Stimulated activated CD4-positive, alpha-beta T cell treated with anti-CD3 and anti-CD28 coated beads, Interleukin-15, amount 100 ng/mL, for 1 hour (primary cell): ENCODE measurements at places on chromosomes 5 and 9.

DNA sequence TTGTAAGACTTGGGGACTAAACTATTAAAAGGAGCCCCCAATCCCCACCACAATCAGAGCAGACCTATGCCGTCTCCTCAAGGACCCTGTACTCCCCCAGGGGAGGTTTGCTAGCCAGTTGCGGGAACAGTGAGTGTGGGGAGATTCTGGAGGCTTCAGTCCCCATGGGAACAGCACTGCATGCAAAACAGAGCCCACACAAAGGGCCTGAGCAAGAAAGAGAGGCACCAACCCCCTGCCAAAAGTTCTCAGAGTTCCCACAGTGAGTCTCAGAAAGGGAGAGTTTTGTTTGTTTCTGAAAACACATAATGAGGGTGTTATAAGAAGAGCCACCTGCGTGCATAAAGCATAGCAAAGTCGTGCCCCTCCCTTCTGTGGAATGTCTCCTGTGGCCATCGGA, 56.6 kb downstream of the CFAP90 start:
- no peak for DNase-seq

DNA sequence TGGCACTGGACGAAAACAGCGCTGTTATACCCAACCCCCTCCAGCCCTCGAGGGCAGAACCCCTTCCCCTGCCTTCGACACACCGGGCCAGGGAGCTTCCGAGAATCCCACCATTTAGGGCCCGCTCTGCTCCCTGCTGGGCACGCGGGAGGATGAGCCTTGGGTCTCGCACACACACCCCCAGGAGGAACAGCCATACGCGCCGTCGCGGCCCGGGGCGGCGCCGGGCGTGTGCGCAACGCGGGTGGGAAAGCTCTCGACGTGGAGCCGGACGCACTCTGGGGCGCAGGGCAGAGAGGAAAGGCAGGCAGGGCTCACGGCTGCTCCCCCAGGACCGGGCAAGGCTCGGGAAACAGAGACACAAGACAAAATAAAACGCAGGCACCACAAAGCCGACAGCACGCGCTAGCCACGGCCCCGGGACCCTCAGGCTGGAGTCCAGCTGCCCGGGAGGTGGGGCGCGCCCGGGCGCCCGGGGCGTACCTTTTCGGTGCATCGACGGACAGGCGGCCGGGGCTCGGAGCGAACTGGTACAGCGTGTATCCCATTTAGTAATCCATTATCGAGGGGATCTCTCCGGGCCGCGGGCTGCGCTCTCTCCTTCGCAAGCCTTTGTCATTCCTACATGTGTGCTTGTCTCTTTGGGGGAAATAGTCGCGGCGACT, 789 bp downstream of the SEMA6A start:
- no peak for DNase-seq

DNA sequence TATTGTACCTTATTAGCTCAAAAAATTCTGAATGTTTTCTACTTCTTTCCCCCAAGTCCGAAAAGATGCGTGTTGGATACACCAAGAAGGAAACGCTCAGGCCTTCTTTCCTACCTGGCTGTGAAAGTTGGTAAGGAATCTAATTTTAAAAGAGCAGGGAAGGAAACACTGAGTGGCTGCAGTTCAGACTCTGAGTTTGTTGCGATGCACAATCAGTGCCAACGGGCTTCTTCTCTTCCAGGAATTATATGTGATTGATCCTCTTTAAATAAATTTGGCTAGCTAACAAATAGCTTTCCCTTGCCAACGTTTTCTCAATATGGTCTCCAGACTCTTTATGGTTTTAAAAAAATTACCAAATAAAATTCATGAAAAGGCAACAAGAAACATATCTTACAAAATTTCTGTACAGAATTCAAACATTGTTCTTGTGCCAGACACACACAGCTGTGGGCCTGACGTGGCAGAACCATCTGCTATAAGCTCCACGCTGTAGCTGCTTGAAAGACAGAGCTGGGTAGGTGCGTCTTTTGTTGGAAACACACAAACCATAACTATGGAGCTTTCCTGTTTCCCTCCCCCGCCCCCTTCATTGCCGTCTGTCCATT, 493.1 kb downstream of the ZNF608 start:
- no peak for DNase-seq

DNA sequence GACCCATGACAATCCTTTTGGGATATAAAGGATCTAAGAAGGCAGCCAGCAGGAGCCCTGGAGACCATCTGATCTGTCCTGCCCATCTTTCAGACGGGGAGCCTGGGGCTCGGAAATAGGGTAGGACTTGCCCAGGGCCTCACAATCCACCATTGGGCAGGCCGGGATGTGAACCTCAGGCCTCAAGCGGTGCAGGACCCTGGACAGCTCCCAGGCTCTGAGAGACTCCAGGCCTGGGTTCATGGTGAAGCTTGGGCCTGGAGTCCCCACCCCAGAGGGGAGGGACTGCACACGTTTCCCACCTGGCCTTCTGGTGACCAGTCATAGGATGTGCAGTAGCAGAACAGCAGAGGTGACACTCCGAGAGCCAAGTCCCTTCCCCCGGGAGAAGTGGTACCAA, 36.6 kb upstream of the RAPGEF1 start:
- no peak for DNase-seq

GRCh38 chr5:95358320-95358719, 32.8 kb upstream of the FAM81B start:
- DNase-seq = no peak

DNA sequence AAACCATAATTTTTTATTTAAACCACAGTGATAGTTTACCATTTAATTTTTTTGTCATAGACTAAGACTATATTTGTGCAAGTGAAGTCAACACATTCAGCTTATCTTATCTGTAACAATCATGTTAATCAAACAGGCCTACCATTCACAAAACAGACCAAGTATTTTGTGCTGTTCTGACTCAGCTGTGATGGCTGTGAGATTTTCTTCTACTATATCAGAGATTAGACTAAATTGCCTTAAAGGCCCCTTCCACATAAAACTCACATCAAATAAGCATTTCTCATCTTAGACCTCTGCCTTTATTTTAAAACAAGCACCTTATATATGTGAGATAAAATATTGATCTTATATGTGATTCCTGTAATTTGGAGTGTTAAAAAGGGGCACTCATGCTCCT, 13.4 kb downstream of the CCDC152 start:
- no peak for DNase-seq

- DNase-seq = no peak
Observed at GRCh38 chr5:113194591-113194990, 218.0 kb downstream of the DCP2 start.

DNA sequence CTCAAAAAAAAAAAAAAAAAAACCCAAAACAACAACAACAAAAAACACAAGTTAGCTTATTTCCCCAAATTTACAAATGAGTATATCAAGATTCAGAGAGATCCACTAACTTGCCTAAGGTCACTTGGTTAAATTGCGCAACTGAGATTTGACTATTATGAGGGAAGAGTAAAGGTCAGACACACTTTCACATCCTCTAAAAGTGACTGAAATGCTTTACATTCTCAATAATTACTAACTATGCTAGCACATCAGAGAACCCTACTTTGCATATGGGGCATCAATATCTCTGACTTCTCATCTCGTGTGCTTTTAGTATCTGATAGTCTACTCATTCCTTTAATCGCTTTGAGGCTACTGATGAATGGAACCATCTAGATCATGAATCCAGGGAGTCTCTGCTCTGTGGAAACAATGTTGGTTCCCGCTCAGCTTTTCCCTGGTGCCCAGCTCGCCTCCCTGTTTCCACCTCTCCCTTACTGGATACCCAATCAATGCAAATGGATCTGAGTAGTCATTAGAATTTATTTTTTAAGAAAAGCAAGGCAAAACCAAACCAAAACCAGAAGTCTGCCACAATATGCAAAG, 182.1 kb upstream of the TRIM32 start:
- no peak for DNase-seq

- no peak for DNase-seq
Observed at GRCh38 chr5:158821331-158821730, 278.4 kb downstream of the EBF1 start.

DNA sequence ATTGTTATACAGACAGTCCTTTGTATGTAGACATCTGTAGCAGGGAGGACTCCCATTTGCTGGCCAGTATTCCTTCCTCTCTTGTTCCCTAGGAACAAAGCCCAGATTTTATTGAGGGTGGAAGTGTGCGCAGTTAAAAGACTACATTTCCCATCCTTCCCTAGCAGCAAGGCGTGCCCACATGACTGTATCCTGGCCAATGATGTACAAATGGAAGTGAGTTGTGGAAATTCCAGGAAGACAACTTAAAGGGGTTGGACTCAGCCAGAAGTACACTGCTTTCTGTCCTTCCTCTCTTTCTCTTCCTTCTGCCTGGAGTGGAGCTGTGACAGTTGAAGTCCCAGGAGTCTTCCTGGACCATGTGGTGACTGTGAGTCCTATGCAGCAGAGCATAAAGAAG, 89.0 kb downstream of the HRH2 start:
- no peak for DNase-seq

DNA sequence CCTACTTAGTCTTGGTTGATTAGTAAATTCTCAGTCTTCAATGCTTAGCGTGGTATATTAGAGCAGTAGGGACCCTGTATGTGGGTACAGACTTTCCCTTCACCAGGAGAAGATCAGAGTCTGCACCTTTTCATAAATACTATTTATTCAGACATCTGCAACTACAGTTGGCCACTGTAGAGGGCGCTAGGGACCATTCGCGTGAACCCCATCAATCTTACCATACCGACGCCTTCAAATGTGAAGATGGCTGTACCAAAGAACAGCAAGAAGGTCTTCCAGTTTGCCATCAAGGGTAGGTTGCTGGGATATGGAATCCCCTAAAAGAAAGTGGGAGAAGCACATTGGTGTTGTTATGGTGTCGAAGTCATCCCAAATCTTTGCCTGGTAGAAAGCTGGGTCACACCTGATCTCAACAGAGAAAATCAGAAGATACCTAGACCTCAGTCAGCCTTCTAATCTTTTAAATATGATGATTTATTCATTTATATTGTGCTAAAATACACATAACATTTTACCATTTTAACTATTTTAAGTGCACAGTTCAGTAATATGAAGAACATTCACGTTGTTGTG, 19.1 kb downstream of the SLC36A3 start:
- DNase-seq = no peak

GRCh38 chr5:39119404-39120051, 45.3 kb upstream of the RICTOR start:
- DNase-seq = no peak

- no peak for DNase-seq
Observed at GRCh38 chr5:168801567-168801966, 222.4 kb upstream of the PANK3 start.

- DNase-seq = no peak
Observed at GRCh38 chr9:135278586-135278985, 191.1 kb downstream of the OLFM1 start.

DNA sequence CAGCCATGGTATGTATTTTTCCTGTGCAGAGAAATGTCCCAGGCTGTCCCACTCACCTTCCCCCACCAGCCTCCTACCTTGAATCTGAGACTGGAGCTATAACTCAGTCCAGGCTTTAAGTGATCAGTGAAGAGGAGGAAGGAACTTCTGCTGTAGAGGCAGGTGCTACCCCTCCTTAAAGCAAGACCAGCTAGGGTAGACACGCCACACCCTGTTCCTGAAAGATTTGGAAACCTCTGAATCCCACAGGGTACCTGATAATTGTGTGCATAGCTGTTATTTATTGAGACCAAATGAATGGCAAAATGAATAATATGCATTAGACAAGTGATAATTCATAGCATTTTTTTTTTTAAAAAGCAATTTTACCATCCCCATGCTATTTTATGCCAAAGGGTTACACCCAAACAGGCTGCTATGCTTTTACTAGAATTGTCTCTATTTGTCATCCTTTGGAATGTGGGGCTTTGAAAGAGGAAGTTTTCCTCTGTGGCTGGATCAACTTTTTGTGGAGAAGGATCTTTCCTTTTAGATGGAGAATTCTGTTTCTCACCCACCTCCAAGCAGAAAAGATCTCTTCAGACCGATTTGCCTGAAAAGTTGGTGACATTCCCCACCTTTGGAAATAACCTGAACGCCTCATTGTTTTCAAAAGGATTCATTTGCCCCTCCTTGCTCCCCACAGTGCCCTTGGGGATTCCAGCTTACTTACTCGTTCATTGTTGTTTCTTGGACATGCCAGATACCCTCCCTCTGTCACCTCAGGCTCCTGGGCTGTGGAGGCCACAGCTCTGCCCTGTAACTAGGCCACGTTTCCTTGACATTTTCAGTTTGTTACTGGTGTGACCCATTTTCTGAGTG, 248.7 kb downstream of the NR3C1 start:
- DNase-seq = no peak

DNA sequence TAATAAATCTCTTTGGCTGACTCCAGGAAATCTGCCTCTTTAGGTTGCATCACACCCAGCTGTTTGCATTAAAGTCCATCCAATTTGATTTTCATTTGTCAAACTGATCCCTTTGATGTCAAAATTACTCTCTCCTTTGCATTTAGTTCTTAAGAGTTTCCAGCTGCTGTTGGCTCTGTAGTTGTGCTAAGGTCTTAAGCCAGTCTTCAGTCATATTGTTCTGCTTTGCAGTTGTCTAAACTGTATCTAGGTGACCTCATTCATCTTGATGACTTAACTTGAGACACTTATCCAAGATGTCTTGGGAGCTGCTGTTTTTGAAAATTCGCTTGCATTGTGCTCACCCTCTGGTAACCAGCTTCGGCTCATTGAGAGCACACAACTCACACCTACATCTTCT, 386.9 kb upstream of the TLE4 start:
- DNase-seq = no peak

GRCh38 chr5:59390989-59391388, 502.5 kb downstream of the PDE4D start:
- DNase-seq = no peak

DNA sequence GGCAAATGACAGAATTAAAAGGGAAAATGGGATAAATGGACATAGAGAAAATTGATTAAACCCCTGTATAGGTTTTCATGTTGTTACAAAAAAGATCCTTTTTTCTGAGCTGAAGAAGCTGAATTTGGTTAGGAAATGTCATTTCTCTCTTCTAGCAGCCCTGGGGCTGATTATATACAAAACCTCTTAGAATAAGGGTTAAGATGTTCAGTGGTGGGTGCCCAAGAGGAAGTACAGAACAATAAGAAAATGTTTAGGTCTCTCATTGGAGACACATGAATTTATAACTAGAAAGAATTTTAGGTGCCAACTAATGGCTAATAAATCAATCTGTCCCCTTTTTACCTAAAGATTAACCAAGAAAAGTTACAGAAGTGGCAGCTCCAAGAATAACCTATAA, 14.2 kb downstream of the ABHD17B start:
- DNase-seq = no peak

DNA sequence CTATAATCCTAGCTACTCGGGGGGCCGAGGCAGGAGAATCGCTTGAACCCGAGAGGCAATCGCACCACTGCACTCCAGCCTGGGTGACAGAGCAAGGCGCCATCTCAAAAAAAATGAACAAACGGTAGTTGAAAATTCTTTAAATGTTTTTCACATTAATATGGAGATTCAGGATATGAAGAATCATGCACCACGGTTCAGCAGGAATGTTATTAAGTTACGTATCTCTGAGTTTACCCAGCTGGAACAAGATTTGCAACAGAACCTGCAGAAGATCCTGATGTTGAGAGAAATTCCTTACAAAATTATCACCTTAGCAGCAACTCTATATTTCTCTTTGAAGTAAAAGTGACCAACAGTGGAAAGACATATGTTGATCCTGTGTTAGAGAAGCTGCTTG, 10.0 kb downstream of the PCDHGA12 start:
- no peak for DNase-seq
